ENCODE measurements at places on chromosomes 11 and 22. TPM values are rescaled to one million over a fixed set of nuclear protein-coding genes. Genes with fewer than 3 reads are reported as not detected.

Gene MMP27
- not detected for polyA plus RNA-seq

Gene FAM83F
- 0.02 TPM for polyA plus RNA-seq

Gene MS4A7
- polyA plus RNA-seq = 0.10 TPM

Gene OR2AT4
- polyA plus RNA-seq = not detected

Gene KRTAP5-2
- polyA plus RNA-seq = not detected

Gene UBQLNL
- polyA plus RNA-seq = not detected

Gene CASP12
- not detected for polyA plus RNA-seq

Gene LMF2
- polyA plus RNA-seq = 76.5 TPM

Gene DCDC1
- 5.0 TPM for polyA plus RNA-seq

Gene NUDT8
- polyA plus RNA-seq = 2.9 TPM

Gene TOB2
- 9.1 TPM for polyA plus RNA-seq

Gene RBMXL2
- not detected for polyA plus RNA-seq

Gene ANO5
- 3.6 TPM for polyA plus RNA-seq

Gene RAPSN
- polyA plus RNA-seq = not detected

Gene C11orf52
- polyA plus RNA-seq = not detected

Gene WBP2NL
- not detected for polyA plus RNA-seq

Gene OR51B5
- not detected for polyA plus RNA-seq

Gene RHOD
- polyA plus RNA-seq = 0.28 TPM

Gene PGM2L1
- polyA plus RNA-seq = 95.0 TPM

Gene PARVA
- polyA plus RNA-seq = 1.0 TPM

Gene TPCN2
- polyA plus RNA-seq = 14.2 TPM

Gene KCNJ11
- 8.0 TPM for polyA plus RNA-seq

Gene CHRNA10
- 1.8 TPM for polyA plus RNA-seq

Gene TSPAN4
- 68.3 TPM for polyA plus RNA-seq

Gene TRPM5
- polyA plus RNA-seq = not detected

Gene OR6T1
- not detected for polyA plus RNA-seq

Gene CRYBA4
- not detected for polyA plus RNA-seq

Gene RGL4
- polyA plus RNA-seq = not detected

Measured in neural cell (in vitro differentiated cells).